ENCODE measurements at places on chromosomes 1 and 21.

DNA sequence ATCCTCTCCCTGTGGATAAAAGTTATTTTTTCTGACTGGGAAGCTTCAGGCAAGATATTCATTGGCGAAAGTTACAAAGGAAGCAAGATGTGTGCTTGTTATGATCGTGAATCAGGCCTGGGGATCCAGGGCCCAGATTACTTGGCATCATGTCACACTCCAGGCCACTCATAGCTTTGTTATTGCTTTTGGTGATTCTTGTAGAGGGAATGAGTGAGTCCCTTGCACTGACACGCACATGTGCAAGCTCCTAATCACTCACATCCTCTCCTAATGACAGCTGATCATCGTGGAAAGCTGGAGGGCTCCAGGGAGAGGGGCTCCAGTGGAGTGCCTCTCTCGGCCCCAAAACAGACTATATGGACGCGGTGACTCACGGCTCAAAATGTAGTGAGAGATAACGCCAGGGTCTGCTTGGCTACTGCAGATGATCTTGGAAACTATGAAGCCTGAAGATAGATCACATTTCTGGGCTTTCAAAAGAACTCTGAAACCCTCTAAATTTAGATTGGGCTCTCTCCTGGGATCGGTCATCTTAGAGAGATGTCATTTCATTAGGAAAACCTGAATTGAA, 481.1 kb upstream of the USP24 start:
- DNase-seq, result no peak

- no peak for DNase-seq
Observed at GRCh38 chr1:234841281-234841680, 231.3 kb upstream of the IRF2BP2 start.

DNA sequence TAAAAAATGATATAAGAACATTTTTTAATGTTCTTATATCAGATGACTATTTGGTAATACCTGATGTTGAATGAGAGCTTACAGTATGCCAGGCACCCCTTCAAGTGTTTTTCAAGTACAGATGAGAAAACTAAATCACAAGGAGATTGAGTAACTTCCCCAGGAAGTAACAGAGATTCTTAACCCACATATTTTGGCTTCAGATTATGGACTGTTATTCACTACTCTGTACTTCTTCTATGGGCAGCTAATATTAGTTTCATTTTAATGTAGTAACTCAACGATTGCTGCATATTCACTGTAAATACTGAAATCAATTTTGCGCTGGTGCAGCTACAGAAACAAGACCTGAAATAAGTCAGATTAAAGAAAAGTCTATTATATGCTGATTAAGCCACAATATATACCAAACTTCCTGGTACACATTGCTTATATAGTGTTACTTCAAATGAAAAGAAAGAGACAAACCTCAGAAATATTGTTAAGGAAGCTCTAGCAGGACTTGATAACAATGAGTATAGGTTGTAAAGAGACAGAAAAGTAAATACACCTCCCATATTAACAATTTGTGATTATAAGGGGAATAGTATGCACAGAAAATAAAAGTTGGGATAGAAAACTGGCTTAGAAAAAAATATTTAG, 19.7 kb downstream of the DPYD start:
- no peak for DNase-seq

DNA sequence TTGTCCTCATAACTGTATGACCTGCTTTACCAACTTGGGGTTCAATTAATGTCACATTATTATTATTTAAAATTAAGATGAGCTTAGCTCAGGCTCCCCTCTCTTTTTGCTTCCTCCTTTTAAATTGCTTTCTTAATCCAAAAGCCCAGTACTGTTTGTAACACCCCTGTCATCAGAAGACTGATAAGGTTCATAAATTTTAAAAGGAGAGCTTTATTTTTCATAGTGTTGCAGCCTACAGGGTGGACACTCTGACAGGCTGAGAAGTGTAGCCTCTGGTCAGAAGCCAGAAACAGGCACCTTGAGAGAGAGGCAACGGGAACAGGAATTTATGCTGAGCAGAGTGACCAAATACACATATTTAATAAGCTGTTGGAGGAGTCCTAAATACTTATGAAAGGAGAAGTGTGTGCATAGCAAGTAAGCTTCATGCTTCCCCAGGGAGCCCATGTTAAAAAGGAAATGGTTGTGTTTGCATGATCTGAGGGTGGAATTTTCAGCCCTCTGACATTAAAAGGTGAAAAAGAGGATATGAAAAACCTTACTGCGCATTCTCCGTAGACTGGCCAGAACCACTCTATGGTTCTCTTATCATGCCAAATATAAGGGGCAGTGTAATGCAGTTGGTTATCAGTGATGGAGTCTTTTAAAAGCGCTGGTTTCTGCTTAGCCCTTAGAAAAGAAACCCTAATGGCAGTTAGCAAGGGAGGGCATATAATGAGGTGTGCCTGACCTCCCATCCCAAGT, 30.5 kb upstream of the FGGY start:
- no peak for DNase-seq

- no peak for DNase-seq
Observed at GRCh38 chr1:1121611-1122077, 5.8 kb upstream of the C1orf159 start.

GRCh38 chr1:221778535-221779142, 36.8 kb upstream of the DUSP10 start:
- no peak for DNase-seq

- no peak for DNase-seq
Observed at GRCh38 chr1:184935920-184936798, 38.1 kb downstream of the NIBAN1 start.

- no peak for DNase-seq
Observed at GRCh38 chr1:24551960-24552571, 3.8 kb upstream of the NCMAP start.

DNA sequence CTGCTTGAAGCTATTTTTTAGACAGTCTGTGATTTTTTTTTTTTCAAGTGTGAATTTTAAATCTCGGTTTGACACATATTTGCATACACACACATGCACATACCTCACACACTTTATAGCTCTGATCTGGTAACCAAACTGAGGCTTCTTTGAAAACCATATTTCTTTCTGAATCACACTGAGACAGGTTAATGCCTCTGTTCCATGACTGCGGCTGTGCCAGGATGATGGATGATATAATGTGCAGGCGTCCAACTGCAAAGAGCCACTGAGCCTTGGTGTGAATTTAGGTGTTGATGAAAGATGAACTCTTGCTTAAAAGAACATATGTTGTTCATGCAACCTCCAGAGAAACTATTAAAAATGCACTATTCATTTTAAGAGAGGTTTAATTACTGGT, 504.0 kb upstream of the OLFM3 start:
- DNase-seq, result no peak

- DNase-seq, result no peak
Observed at GRCh38 chr1:1630965-1631781, 800 bp upstream of the MMP23B start.

GRCh38 chr1:169259816-169260215, 107.8 kb downstream of the NME7 start:
- no peak for DNase-seq

- no peak for DNase-seq
Observed at GRCh38 chr1:226601456-226601855, 52.9 kb downstream of the STUM start.

GRCh38 chr1:39398278-39399021, 93.0 kb upstream of the BMP8A start:
- no peak for DNase-seq

DNA sequence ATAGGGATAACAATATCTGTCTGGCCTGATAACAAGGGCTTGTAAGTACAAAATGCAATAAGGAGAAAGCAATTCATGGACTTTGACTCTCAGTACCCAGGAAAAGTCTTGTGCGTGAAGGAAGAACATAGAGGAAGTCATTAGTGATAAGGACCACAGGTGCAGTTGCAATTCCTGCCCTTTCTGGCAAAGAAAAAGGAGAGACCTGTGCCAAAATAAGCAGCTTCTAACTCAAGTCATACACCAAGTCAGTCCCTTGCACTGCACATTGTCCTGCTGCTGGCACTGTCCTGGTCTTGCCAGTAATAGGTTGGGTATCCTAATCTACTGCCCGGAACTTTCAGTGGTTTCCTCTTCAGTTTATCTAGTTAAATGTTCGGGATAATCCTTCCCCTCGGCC, 14.8 kb upstream of the SOD1 start:
- no peak for DNase-seq

- no peak for DNase-seq
Observed at GRCh38 chr1:33007190-33008050, 29.3 kb downstream of the AK2 start.

- no peak for DNase-seq
Observed at GRCh38 chr1:10980094-10980577, 32.3 kb upstream of the TARDBP start.

- no peak for DNase-seq
Observed at GRCh38 chr1:183235503-183235902, 49.4 kb downstream of the LAMC2 start.

DNA sequence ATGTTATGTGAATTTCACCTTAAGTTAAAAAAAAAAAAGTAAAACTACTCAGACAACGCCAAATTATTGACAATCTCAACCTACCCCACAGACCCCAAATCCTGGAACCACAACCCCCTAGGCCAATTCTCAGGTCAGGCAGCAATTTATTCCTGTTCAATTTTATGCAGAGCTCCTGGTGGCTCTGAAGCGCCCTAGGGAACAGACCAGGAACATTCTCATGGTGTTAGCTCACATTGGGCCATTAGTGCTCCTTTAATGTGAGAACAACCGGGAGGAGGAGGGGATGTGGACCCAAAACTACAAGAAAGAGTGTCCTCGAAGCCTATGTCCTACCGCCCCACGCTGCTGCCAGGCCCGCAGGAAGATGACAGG, 403 bp upstream of the PSEN2 start:
- DNase-seq, result no peak

DNA sequence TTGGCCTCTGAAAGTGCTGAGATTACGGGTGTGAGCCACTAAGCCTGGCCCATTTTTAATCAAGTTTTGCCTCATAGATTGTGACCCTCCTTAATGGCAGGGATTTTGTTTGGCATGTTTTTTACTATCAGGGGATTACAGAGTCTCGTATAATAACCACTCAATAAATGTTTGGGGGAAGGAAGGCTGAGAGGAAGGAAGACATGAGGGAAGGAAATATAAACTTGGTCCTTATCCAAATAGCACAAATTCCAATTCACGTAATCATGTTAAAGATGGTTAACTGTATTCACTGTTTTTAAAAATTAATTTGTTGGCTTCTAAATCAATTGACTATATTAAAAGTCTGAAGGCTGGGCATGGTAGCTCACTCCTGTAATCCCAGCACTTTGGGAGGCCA, 30.9 kb upstream of the SERTAD4 start:
- no peak for DNase-seq

DNA sequence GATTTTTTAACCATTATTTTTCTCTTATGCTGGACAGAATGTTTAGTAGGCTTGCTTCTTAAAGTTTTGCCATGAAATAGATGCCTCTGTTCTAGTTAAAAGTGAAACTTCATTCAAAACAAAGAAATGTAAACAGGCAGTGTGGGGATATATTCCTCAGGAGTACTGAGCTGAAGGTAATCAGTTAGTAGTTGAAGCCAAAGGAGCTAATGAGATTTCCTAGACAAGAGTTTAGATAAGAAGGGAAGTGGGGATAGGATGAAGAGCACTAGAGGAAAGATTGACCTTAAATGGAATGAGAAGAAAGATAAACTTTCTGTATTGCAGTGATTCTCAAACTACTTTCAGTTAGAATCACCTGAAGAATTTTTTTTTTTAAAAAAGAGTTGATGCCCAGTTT, 23.9 kb downstream of the PRRC2C start:
- no peak for DNase-seq

DNA sequence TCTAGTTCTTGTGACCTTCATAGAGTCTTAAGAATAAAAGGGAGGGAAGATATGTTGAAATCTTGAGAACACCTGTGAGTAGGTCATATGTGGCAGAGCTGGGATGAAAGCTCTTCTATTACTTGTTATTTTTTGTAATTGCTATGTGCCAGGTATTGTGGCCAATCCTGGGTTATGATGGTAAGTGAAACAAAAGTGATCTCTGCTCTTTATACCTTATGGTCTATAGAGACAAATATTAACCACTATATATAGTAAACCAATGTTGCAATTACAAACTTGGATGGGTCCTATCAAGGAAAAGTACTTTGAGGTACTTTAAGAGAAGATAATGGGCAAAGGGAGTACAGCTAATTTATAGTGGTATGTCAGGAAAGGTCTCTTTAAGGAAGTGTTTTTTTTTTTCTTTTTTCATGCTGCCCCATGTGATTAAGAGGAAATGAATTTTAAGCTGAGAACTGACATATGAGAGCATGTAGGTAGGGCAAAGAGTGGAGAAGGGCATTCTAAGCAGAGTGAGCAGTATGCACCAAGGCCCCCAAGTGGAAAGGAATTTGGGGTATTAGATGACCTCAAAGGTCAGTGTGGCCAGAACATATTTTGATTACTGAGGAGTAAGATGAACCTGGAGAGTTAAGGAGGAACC, 43.3 kb downstream of the POU2F1 start:
- no peak for DNase-seq

- no peak for DNase-seq
Observed at GRCh38 chr1:183546427-183546826, 43.8 kb downstream of the NCF2 start.

GRCh38 chr1:89516055-89516454, 8.6 kb upstream of the LRRC8B start:
- DNase-seq, result no peak
